Activated CD8-positive, alpha-beta memory T cell treated with anti-CD3 and anti-CD28 coated beads for 4 hours (primary cell): ENCODE measurements at places on chromosomes 12 and 14.

GRCh38 chr14:96630281-96630680 is 128.1 kb downstream of the PAPOLA start:
- DNase-seq: no peak

DNA sequence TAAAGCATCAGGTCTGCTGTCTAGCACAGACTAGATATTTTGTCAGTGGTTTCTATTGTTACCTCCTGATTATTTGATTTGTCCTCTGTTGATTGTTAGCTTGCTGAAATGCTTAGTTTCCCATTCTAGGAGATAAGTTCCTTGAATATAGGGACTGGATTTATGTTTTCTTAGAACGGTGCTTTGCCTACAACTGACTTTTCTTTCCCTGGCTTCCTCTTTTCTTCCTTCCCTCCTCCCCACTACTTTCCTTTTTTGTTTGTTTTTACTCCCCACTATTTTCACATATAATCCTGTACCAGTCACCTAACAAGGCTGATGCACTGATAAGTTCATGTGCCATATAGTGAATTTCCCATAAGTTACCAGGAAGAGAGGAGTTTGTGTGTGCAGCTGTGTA is 58.5 kb upstream of the METAP2 start:
- DNase-seq: no peak

DNA sequence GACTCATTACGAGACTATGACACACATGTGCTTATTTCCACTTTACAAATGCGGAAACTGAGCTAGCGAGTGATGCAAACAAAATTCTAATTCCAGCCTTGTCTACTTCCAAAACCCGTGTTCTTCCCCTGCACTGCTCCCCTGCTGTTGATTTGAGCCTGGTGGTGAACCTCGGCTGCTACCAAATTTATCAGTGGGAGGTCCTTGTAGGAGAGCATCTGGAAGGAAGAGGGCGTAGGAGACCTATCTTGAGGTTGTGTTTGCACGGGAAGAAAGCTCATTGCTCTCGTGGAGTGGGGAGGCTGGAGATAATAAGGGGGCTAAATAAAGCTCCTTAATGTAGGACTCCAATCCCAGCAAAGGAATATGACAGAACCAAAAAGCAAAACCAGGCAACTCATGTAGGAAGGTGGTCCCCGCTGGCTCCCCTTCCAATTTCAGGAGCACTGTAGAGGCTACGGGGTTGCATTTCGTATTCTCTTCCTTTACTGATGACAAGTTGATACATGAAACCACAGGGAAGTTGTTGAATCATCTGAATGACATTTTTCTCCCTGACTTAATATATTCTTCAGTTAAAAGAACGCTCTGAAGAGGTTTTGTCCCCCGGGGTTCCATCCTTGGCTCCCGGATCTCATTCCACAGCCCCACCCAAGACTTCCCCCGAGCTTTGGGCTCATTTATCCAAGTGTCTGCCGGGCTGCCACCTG is 52.6 kb downstream of the FZD10 start:
- DNase-seq: no peak

DNA sequence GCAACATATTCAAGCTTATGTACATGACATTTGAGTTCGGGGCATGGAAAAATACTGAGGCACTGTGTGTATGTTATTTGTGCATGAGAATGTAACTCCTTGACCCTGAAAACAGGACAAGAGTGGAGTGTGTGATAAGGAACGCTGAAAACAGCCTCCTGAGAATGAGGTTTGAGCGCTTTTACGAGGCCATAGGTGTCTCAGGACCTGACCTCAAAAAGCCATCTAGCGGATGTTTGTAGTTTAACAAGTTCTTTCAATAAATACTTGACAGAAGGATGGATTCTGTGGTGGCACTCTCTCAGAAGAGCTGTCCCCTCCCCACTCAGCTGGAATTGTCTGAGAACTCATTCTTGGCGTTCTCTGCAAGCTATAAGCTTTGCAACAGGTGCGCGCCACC is 350.5 kb upstream of the TMTC1 start:
- DNase-seq: no peak

DNA sequence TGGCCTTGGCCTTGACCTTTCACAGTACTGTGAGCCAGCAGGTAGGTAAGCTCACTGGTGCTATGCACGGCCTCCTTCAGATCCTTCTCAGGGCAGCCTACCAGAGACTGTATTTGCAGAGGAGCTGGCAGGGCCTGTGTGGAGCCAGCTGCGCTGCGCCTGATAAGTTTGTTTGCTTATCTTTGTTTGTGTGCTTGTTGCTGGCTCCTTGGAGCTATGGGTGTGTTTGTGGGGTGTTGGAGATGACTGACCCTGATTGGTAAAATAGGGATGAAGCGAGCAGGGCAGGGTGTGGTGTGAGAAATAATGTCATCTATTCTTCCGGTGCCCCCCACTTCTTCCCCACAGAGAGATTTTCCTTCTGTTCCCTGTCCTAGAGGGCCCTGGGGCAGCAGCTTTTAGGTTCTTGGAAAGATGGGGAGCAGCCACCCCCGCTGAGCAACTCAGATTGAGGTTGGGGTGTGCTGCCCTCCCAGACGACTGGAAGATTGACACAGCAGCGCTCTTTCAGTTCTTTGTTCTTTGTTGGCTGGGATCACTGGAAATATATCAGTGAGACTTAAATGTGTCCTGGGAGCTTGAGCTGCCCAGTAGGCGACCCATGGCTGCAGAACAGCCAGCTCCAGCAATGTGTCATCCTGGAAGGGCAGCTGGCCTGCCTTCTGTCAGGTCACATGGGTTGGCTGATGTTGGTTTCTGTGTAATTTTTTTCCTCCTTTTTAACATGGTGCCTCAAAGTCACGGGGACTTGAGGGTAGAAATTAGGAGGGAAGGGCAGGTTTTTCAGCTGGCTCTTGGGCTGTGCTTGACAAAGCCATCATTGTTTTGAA is 19.6 kb downstream of the MLXIP start:
- no peak for DNase-seq

GRCh38 chr12:52058631-52059361 is 7.6 kb downstream of the NR4A1 start:
- DNase-seq: no peak

GRCh38 chr14:100158566-100159093 is 815 bp downstream of the DEGS2 start:
- no peak for DNase-seq

GRCh38 chr14:83007641-83008225 is 1474.1 kb upstream of the SEL1L start:
- DNase-seq: no peak

DNA sequence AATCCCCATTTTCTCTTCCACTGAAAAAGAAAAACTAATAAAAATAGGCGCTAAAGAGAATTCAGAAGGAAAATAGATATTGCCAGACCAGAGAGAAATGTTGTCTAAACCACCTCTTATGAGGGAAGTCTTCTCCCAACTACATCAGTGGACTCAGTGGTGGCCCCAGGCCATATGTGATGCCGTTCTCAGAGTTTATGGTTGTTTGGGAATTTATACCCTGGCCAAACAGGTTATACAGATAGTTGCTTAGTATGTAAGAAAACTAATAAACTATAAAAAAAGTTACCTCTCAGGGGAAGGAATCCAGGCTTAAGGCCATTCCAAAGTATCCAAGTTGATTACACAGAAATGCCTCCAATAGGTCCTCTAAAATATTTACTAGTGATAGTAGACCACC is 103.4 kb upstream of the RBM19 start:
- no peak for DNase-seq

DNA sequence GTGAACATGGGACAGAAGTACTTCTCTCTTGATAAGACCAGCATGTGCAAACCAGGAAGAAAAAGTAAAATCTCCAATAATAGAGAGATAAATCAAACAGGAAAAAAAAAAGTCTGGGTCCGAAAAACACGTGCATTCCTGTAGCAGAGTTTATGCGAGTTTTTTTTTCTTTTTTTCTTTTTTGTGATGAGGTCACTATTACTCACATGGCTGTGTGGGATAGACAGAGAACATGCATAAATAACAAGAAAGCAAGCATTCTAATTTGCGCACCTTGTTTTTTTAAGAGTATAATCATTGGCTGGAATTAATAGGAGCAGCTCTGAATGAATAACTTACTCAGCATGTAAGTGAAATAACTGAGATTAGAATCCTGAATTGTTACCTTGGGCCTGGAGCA is 91.9 kb upstream of the CPM start:
- no peak for DNase-seq

DNA sequence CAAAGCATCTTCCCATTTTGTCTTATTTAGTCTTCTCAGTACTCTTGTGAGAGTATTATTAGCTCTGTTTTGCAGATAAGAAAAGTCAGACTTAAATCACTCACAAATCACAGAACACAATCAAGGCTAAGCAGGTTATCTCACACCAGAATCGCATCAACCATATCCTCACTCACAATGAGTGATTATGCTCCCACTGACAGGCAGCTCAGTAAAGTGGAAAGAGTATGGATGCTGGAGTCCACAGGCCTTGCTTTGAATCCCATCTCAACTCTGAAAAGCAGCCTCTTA is 43.1 kb downstream of the TTC7B start:
- no peak for DNase-seq
